Large intestine (tissue), 12 donors: ENCODE measurements at places on chromosomes 1 and 21.

DNA sequence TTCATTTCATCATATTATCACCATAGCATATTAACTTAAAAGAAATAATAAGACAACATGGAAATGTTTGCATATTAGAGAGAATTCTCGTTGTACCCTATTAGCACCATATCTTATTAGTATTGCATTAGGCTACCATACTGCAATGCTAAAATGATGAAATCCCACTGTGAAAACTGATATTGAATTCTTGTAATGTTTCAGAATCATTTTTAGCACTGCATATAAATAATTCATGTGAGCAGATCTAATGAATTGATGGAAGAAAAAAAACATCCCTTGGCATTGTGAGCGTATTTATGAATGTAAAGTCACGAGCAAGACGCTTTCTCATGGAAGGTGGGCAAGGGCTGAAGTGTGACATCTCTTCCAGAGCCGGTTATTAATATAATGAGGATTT is 257.1 kb upstream of the PTBP2 start:
- no peak for DNase-seq

GRCh38 chr1:178571807-178572206 is 58.9 kb downstream of the TEX35 start:
- DNase-seq, result no peak

- DNase-seq, result no peak
Measured at GRCh38 chr1:62245201-62245600, 50.6 kb downstream of the L1TD1 start.

DNA sequence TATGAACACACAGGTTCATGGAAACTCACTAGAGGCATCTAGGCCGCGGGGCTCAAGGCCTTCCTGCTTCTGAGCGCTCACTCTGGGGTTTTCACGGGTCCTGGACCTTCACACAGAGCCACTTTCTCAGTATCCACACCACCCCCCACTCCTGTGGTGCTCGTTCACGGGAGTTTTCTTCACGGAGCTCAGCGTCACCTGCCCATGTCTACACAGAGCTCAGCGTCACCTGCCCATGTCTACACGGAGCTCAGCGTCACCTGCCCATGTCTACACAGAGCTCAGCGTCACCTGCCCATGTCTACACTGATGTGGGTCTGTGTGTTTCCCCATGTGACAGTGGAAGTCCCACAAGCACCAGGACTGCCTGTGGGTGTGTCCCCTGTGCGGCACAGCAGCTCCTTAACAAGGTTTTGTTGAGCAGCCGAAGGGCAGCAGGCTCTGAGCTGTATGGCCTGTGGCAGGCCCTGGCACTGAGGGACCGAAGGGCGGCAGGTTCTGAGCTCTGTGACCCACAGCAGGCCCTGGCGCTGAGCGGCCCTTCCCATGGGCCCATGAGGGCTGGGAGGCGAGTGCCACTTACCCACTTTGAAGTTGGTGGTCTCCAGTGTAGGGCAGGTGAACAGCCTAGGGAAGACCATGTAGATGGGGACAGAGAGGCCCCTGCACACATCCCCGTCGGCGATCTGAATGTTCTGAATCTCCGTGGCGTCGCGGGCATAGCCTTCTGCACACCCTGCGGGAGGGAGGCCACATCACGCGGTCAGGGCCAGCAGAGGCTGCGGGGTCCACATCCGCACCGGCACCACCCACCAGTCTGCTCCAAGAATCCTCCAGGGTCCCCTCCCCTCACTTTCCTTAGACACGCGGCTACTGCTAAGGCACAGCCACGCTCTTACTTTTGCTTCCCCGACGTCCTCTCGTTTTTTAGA is 39.8 kb downstream of the VPS26C start:
- no peak for DNase-seq

DNA sequence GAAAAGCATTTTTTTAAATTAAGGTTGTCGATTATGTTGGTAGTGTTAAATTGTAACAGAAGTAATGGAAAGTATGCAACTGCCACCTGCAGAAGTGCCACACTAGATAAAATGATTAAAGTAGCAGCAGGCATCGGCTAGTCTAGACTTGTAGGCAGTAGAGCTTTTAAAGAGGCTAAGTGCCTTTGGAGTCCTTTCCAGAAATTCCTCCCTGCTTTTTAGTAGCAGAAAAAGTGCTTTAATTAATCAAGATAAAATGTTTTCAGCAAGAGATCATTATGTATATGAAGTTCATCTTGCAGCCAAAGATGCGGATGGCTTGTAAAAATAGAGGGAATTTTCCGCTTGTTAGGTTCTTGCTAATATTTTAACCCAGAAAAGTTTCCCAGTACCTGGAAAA is 87.1 kb upstream of the LRRC8D start:
- no peak for DNase-seq
